ENCODE measurements at places on chromosomes 7 and 10. TPM values are rescaled to one million over a fixed set of nuclear protein-coding genes. Genes with fewer than 3 reads are reported as not detected.

DNA sequence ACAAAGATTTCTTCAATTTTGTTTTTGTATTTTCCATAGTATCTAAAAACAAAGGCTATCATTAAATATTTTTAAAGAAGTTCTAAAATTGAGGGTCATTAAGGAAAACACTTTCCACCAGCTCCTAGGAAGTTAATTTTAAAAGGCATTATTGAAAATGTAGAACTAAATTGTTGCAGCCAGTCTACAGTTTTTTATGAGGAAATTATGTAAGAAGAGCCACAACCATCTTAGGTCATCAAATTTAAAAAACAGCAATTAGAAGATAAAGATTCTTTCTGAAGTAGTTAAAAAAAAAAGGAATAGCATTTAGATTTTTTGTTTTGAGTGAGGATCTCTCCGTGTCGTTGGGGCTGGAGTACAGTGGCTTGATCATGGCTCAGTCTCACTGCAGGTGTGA, 161.7 kb downstream of the NRBF2 start:
- no peak for DNase-seq

- DNase-seq = no peak
Observed at GRCh38 chr10:21293518-21294356, 231.7 kb downstream of the SKIDA1 start.

DNA sequence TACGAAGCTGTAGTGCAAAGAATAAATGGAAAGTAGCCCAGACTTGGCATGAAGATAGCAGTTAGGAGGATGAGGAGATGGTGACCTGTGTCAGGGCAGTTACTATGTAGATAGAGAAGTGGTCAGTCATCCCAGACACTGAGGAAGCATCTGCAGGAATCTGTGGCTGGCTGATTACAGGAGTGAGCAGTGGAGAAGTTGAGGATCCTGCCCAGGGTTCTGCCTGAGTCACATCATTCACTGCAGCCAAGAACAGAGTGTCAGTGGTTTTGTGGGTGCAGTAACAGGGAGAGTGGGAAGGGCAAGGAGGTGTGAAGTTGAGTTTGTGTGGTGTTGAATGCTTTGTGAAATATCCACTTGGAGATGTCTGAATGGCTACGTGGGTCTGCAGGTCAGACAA, 676.4 kb upstream of the NRP1 start:
- DNase-seq = no peak

The CFAP69 gene
- total RNA-seq = 0.85 TPM

The GPR85 gene
- not detected for total RNA-seq

The HMX2 gene
- total RNA-seq = 0.12 TPM

Data from activated naive CD8-positive, alpha-beta T cell treated with anti-CD3 and anti-CD28 coated beads for 36 hours (primary cell).